ENCODE measurements at places on chromosomes 1 and 21.

- no peak for DNase-seq
Observed at GRCh38 chr1:96698342-96698983, 23.1 kb upstream of the PTBP2 start.

GRCh38 chr1:62265956-62266935 is 53.0 kb downstream of the KANK4 start:
- no peak for DNase-seq

DNA sequence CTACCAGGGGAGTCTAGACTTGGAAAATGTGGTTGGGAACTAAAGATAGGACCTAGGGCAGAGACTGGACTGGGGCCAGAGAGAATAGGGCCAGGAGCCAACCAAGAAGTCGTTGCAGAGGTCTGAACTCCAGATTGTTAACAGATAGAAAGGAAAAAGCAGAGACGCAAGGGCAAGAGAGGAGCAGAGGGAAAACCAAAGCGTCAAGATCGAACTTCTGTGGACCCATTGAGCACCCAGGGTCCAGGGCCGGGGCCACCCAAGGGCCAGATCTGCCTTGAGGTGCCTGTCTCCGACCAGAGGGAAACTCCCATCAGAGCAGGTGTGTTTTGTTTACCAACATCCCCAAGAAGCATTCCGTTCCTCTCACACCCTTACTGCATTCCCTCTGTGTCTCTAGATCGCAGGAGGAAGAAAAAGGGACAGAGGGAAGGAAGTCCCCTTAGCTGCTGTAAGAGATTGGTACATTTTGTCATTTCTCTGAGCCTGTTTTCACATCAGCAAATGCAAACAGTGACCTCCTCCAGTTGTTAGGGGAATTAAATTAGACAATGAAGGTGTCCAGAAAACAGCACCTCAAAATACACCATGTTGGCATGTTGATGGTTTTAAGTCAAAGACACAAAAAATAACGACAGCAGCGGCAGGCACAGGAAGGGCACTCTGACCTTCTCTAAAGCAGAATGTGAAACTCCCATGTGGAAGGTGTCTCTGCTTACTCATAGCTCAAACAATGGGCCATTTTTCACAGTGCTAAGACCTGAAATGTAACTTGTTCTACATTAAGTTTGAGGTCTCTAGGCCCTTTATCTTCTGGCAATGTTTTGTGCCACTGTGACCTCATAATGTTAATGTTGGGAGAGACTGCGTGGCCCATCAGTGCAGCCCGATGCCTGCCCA is 105.8 kb upstream of the RAB4A start:
- DNase-seq = no peak

- no peak for DNase-seq
Observed at GRCh38 chr1:2585318-2586092, 1.1 kb upstream of the PRXL2B start.

GRCh38 chr1:47679301-47679791 is 241.5 kb downstream of the FOXD2 start:
- DNase-seq = no peak

- no peak for DNase-seq
Observed at GRCh38 chr1:71494163-71494562, 413.3 kb upstream of the ZRANB2 start.

GRCh38 chr21:44052071-44052829 is 40.1 kb downstream of the TRAPPC10 start:
- no peak for DNase-seq

- DNase-seq = no peak
Observed at GRCh38 chr1:190169311-190170067, 308.2 kb downstream of the BRINP3 start.

GRCh38 chr1:38207906-38208305 is 161.3 kb upstream of the POU3F1 start:
- DNase-seq = no peak

Data from cerebellar nuclear complex (tissue), 1 donor.